Activated T-cell treated with anti-CD3 and anti-CD28 coated beads, Interleukin-2, amount 50 U/mL, for 4 hours (primary cell): ENCODE measurements at places on chromosomes 7 and 10.

DNA sequence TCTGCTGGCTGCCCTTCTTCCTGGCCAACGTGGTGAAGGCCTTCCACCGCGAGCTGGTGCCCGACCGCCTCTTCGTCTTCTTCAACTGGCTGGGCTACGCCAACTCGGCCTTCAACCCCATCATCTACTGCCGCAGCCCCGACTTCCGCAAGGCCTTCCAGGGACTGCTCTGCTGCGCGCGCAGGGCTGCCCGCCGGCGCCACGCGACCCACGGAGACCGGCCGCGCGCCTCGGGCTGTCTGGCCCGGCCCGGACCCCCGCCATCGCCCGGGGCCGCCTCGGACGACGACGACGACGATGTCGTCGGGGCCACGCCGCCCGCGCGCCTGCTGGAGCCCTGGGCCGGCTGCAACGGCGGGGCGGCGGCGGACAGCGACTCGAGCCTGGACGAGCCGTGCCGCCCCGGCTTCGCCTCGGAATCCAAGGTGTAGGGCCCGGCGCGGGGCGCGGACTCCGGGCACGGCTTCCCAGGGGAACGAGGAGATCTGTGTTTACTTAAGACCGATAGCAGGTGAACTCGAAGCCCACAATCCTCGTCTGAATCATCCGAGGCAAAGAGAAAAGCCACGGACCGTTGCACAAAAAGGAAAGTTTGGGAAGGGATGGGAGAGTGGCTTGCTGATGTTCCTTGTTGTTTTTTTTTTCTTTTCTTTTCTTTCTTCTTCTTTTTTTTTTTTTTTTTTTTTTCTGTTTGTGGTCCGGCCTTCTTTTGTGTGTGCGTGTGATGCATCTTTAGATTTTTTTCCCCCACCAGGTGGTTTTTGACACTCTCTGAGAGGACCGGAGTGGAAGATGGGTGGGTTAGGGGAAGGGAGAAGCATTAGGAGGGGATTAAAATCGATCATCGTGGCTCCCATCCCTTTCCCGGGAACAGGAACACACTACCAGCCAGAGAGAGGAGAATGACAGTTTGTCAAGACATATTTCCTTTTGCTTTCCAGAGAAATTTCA, 1.7 kb downstream of the ADRB1 start:
- DNase-seq = no peak

- no peak for DNase-seq
Measured at GRCh38 chr7:130137207-130137606, 66.9 kb downstream of the KLHDC10 start.

DNA sequence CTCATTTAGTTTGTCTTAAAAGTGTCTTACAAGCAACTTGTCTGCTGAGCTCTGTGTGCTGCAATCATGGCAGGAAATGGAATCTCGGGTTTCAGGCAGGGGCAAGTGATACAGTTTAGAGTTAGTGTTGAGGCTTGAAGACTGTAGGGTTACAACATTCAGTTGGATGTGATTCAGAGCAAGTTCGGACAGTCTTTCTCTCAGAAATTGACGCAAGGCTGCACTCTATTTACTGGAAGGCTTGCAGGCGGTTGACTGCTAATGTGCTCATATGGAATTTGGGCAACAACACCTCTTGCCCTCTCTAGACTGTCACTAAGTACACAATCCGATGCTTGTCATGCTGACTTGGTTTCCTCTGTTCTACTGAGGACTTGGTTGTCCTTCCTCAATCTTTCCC, 161.7 kb upstream of the BMPER start:
- no peak for DNase-seq

DNA sequence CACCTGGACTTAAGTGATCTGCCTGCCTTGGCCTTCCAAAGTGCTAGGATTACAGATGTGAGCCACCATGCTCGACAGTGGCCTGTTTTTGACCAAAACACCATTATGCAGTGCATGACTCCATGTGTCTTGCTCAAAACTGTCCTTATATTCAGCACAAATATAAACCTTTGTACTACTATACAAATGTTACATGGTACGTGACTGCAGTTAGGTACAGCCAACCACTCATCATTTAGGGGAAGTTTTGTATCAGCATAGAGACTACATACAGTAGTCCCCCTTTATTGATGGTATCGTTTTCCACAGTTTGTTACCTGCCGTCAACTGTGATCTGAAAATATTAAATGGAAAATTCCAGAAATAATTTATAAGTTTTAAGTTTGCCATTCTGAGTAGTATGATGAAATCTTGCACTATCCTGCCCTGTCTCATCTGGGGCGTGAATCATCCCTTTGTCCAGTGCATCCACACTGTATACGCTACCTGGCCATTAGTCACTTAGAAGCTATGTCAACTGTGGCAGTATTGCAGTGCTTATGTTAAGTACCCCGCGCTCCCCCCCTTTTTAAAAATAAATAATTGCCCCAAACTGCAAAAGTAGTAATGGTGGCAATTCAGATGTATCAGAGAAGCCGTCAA, 23.3 kb upstream of the ZNF282 start:
- DNase-seq = no peak
